ENCODE measurements at places on chromosomes 3 and 15.

GRCh38 chr3:69998759-69999139, 784 bp upstream of the SAMMSON start:
- DNase-seq = no peak
- no peak overlapping the region for H3K4me3 ChIP-seq
- H3K36me3 ChIP-seq = no peaks in the 10 kb centered on the region
- H3K27ac ChIP-seq = peak overlapping the region; percentile 91
- peaks cover 4% of the 10 kb centered on the region for H3K27me3 ChIP-seq

DNA sequence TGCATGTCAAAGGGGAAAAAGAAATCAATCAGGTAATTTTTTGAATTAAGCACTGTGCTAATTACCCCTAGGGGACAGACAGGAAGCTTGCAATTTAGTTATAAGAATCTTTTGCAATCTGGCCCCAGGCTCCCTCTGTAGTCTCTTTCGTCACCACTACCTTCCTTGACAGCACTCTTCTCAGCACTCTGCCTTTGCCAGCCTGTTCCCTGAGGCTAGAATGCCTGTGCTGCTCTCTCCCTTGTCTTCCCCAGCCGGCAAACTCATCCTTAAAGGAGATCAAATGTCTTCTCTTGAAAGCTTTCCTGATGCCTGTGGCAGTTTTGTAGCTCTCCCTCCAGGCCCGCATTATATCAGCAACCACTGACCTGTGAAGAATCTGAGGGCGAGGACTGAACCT, 32.4 kb upstream of the PRTG start:
- peak overlapping the region; percentile 64 for H3K27ac ChIP-seq
- peak; percentile 45 for DNase-seq
- H3K36me3 ChIP-seq = no peaks in the 10 kb centered on the region
- H3K27me3 ChIP-seq = no peaks in the 10 kb centered on the region
- H3K4me1 ChIP-seq = peaks cover 23% of the 10 kb centered on the region
- H3K4me3 ChIP-seq = no peak overlapping the region

DNA sequence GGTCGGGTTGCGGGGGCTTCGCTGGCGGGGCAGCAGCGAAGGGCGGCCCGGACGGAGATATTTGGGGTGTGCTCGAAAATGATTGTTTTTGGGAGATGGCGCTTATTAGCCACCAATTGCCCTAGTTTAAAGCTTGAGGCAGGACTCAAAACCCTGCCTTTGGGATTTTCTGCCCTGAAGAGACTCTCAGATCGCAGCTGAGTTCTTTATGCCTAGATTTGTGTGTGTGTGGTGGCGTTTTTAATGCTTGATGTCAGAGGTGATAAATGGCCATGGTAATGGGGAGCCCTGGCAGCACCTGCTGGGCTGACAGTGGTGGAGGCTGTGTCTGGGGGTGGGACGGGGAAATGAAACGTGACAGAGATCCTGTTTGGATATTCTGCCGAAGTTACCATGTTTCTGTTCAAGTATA, 604 bp downstream of the KCTD6 start:
- no peaks in the 10 kb centered on the region for H3K36me3 ChIP-seq
- peak overlapping the region; percentile 91 for H3K27ac ChIP-seq
- H3K4me1 ChIP-seq = peaks cover 58% of the 10 kb centered on the region
- no peak for DNase-seq
- H3K27me3 ChIP-seq = peaks cover 10% of the 10 kb centered on the region

GRCh38 chr15:68228971-68229385, 550 bp downstream of the CLN6 start:
- no peak for DNase-seq
- peak overlapping the region; percentile 84 for H3K27ac ChIP-seq
- peaks cover 2% of the 10 kb centered on the region for H3K36me3 ChIP-seq
- H3K4me1 ChIP-seq = peaks cover 32% of the 10 kb centered on the region

DNA sequence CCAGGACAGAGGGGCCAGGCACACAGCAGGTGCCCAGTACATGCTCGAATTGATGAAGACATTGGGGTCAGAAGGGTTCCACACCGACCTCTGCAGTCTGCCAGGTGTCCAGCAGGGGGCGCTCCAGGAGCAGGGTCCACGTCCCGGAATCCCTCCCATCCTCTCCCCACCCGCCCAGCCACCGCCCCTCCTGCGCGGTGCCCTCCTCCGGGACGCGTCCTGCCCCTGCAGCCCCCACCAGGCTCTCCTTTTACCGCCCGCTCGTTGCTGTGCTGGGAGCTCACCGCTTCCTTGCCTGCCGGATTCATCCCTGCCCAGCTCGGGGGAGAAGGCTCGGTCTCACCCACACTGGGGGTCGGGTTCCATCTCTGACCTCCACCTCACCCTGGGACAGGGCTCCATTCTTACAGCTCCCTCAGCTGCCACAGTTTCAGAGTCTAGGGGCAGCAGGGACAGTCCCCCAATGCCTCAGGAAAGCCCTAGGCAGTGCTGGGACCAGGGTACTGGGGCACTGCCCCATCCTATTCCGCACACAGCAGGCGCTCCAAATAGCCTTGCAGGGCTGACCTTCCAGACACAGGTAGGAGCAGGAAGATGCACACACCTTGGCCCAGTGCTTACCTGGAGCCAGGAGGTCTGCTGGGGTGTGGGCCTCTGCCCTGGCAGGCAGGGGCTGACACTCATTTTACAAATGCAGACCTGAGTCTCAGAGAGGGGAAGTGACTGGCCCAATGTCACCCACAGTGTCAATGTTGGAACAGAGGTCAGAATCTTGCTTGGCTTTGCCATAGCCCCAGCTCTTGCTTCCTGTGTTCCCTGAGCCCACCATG, 31.0 kb downstream of the GRIP2 start:
- peaks cover 5% of the 10 kb centered on the region for H3K27me3 ChIP-seq
- H3K4me1 ChIP-seq = no peaks in the 10 kb centered on the region
- H3K4me3 ChIP-seq = peak overlapping the region; percentile 22
- H3K27ac ChIP-seq = no peak overlapping the region

DNA sequence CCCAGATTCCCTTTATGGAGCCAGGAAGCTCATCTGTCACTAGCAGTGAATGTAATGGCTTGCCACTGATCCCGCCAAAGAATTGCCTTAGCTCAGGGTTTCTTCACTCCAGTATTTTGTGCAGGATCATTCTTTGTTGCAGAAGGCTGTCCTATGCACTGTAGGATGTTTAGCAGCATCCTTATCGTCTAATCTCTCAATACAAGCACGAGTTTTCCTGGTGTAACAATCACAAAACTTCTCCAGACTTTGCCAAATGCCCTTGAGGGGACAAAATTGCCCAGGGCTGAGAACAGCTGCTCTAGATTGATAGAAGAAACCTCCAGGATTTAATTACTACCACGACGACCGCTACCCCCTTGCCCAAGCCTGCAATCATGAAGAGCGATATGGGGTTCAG, 6.8 kb upstream of the SHQ1 start:
- peaks cover 72% of the 10 kb centered on the region for H3K27me3 ChIP-seq
- H3K4me3 ChIP-seq = no peak overlapping the region
- no peak overlapping the region for H3K27ac ChIP-seq

DNA sequence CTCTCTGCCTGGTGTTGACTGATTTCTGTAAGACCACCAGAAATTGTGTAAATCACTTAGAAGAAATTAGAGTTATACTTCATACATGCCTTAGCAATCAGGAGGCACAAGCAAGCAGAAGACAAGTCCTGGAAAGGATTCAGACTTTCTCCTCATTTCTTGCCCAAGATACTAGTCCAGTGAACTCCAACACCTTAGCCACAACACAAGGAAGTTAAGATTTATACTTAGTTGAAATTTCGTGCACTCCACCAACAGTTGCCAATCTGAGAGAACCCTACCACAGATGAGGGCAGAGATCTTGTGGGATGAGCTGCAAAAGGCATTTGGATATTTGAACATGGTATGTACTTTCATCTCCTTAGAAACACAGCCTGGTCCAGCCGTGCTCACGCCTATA, 2.3 kb downstream of the P3H2 start:
- peak overlapping the region; percentile 34 for H3K4me3 ChIP-seq
- peaks cover 4% of the 10 kb centered on the region for H3K36me3 ChIP-seq
- peaks cover 38% of the 10 kb centered on the region for H3K4me1 ChIP-seq
- peaks cover 6% of the 10 kb centered on the region for H3K27me3 ChIP-seq

DNA sequence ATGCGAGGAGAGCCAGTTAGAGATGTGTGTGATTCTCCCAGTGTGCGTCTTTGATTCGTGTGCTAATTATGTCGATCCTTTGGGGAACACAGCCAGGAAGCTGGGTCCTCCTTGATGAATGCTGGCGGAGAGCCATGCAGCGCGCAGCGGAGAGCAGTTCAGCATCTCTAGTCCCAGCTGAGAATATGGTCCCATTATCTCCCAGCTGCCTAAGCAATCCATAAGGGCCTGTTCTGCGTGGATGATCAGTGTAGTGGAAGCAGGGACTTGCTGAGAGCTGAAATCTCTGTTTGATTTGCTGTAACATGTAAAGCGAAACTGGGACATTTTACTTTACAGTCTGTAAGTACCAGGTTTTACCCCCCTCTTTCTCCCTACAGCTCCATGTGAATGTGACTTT, 412.7 kb downstream of the CNTN4 start:
- no peaks in the 10 kb centered on the region for H3K36me3 ChIP-seq
- DNase-seq = no peak
- no peak overlapping the region for H3K27ac ChIP-seq
- no peak overlapping the region for H3K4me3 ChIP-seq
- H3K4me1 ChIP-seq = peaks cover 12% of the 10 kb centered on the region

GRCh38 chr3:64399205-64399800, 174.0 kb upstream of the PRICKLE2 start:
- peaks cover 25% of the 10 kb centered on the region for H3K4me1 ChIP-seq
- H3K36me3 ChIP-seq = no peaks in the 10 kb centered on the region
- H3K27ac ChIP-seq = peak overlapping the region; percentile 51
- H3K27me3 ChIP-seq = peaks cover 1% of the 10 kb centered on the region
- DNase-seq = no peak

DNA sequence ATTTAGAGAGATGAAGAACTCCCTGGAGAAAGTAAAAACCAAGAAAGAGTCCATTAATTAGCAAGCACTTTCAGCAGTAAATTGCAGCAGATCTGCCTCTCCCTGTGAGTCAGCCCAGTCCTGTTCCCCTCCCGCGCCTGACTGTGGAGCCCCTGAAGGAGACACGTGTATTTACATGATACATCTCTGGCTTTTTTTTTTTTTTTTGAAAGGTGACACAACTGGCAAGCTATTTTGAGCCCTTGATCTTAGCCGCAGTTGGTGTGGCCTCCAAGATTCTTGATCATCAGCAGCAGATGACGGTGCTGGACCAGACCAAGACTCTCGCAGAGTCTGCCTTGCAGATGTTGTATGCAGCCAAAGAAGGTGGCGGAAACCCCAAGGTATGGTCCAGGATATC, 271.8 kb upstream of the TPM1 start:
- H3K36me3 ChIP-seq = peaks cover 8% of the 10 kb centered on the region
- no peak for DNase-seq
- H3K4me1 ChIP-seq = peaks cover 22% of the 10 kb centered on the region
- no peak overlapping the region for H3K4me3 ChIP-seq
- H3K27ac ChIP-seq = no peak overlapping the region

- H3K36me3 ChIP-seq = no peaks in the 10 kb centered on the region
- no peak for DNase-seq
- H3K27me3 ChIP-seq = no peaks in the 10 kb centered on the region
Measured at GRCh38 chr3:2837239-2837638, 272.9 kb downstream of the IL5RA start.

- H3K27ac ChIP-seq = peak overlapping the region; percentile 70
- peaks cover 17% of the 10 kb centered on the region for H3K27me3 ChIP-seq
- peak overlapping the region; percentile 78 for H3K4me3 ChIP-seq
- H3K36me3 ChIP-seq = no peaks in the 10 kb centered on the region
- peak; percentile 57 for DNase-seq
Measured at GRCh38 chr3:115512565-115513415, 110.5 kb upstream of the GAP43 start.

DNA sequence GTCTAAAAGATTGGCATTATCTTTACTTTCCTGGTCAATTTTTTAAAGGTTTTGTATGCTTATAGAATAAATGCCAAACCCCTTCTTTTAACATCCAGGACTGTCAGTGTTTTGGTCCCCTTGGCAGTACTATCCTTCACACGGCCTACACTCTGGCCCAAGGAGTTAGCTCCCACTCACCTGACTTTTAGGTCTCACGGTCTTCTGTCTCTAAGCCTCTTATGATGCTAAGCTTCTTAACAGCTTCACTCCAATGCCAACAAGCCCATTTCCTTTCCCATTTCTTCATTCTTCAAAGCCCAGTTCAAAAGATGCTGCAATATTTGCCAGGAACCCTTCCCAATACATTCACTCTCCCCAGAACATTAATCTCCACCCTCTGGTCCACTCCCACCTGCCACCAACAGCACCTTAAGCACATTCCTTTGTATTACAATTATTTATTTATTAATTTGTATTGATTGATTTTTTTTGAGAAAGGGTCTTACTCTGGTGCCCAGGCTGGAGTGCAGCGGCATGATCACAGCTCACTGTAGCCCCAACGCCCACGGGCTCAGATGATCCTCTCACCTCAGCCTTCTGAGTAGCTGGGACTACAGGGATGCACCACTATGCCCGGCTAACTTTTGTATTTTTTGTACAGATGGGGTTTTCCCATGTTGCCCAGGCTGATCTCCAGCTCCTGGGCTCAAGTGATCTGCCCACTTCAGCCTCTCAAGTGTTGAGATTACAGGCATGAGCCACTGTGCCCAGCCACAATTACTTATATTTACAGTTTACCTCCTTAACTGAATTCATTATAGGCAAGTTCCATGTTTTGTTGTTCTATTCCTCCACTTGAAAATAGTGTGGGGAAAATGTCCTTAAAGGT, 27.8 kb downstream of the IFT80 start:
- DNase-seq = no peak
- H3K27ac ChIP-seq = no peak overlapping the region
- H3K4me1 ChIP-seq = peaks cover 4% of the 10 kb centered on the region
- no peaks in the 10 kb centered on the region for H3K27me3 ChIP-seq

DNA sequence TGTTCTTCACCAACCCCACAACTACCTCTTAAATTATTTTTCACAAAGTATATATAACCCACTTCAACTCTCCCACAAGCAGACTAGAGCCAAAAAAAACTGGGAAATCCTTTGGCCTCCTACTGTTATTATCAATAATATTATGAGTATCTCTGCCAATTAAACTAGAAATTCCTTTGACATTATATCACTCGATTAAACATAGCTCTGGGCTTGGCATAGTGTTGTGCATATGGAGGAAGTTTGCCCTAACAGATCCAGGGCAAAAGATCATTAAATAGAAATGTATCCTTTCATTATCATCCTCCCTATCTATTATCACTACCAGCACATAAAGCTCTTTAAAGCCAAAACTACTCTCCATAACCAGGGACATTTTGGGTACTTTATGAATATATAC, 74.9 kb downstream of the OSBPL10 start:
- no peaks in the 10 kb centered on the region for H3K27me3 ChIP-seq
- H3K4me1 ChIP-seq = peaks cover 2% of the 10 kb centered on the region
- H3K4me3 ChIP-seq = no peak overlapping the region
- DNase-seq = no peak
- no peak overlapping the region for H3K27ac ChIP-seq
- H3K36me3 ChIP-seq = no peaks in the 10 kb centered on the region

- H3K27ac ChIP-seq = no peak overlapping the region
- H3K27me3 ChIP-seq = peaks cover 31% of the 10 kb centered on the region
- DNase-seq = no peak
- no peak overlapping the region for H3K4me3 ChIP-seq
- no peaks in the 10 kb centered on the region for H3K36me3 ChIP-seq
- peaks cover 10% of the 10 kb centered on the region for H3K4me1 ChIP-seq
Measured at GRCh38 chr15:85289677-85290365, 90.6 kb upstream of the AKAP13 start.

Data from mesothelial cell of epicardium (in vitro differentiated cells).